ENCODE measurements at places on chromosomes 4 and X. TPM values are rescaled to one million over a fixed set of nuclear protein-coding genes. Genes with fewer than 3 reads are reported as not detected.

The TRO gene
- 2.1 TPM for total RNA-seq

- no peak for DNase-seq
Observed at GRCh38 chrX:136626237-136626636, 21.7 kb upstream of the CD40LG start.

- DNase-seq = no peak
Observed at GRCh38 chr4:54575919-54576318, 81.8 kb upstream of the KIT start.

GRCh38 chr4:123390846-123391456 lies 5.6 kb upstream of the SPRY1 start:
- DNase-seq = no peak

The GPR82 gene
- total RNA-seq = 0.31 TPM

DNA sequence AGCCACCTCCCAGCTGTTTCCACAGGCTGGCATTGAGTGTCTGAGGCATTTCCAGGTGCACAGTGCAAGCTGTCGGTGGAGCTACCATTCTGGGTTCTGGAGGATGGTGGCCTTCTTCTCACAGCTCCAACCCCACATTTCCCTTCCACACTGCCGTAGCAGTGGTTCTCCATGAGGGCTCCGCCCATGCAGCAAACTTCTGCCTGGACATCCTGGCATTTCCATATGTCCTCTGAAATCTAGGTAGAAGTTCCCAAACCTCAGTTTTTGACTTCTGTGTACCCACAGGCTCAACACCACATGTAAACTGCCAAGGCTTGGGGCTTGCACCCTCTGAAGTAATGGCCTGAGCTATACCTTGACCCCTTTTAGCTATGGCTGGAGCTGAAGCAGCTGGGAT lies 10.3 kb upstream of the FRMPD4 start:
- no peak for DNase-seq

- no peak for DNase-seq
Observed at GRCh38 chrX:41148553-41148952, 63.3 kb downstream of the USP9X start.

DNA sequence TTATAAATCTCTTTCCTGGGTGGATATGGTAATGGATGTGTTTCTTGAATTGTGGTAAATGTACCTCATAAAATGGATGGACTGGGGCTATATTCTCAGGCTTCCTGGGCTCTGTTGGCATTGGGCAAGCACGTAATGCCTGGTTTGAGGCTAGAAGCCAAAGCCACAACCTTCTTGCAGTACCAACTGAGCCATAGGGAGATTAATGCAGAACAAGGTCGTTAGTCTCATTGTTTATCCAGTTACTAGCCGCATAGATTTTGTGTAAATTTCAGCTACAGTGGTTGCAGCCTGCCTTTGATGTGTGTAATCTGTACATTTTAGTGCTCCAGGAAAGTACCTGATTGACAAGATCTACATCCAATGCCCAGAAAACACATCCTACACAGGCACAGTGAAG lies 7.2 kb upstream of the LEF1 start:
- DNase-seq = no peak

The SFRP2 gene
- total RNA-seq = 7.8 TPM

All from left colon (tissue), 2 donors.